ENCODE measurements at places on chromosomes 12 and 14.

DNA sequence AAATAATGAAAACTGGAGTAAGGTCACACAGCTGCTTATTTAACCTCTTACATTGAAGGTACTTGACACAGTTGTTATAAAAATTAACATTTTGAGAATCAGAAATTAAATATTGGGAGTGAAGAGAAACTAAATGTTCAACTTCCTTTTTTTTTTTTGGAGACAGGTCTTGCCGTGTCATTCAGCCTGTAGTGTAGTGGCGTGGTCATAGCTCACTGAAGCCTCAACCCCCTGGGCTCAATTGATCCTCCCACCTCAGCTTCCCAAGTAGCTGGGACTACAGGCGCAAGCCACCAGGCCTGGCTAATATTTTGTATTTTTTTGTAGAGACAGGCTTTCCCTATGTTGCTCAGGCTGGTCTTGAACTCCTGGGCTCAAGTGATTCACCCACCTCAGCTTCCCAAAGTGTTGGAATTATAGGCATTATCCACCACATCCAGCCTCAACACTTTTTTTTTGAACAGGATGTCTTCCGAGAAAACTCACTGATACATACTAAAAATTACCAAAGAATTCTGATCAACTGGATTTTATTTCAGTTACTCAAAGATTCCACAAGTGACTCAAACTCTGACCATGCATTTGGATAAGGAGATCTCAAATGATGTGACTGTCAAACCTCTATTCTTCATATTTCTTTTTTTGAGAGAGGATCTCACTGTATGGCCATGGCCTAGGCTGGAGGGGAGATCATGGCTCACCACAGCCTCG lies 35.4 kb downstream of the SGPP1 start:
- no peaks in the 10 kb centered on the region for H3K4me1 ChIP-seq
- no peaks in the 10 kb centered on the region for H3K27me3 ChIP-seq
- H3K27ac ChIP-seq: no peak overlapping the region
- DNase-seq: no peak
- H3K4me3 ChIP-seq: no peak overlapping the region

DNA sequence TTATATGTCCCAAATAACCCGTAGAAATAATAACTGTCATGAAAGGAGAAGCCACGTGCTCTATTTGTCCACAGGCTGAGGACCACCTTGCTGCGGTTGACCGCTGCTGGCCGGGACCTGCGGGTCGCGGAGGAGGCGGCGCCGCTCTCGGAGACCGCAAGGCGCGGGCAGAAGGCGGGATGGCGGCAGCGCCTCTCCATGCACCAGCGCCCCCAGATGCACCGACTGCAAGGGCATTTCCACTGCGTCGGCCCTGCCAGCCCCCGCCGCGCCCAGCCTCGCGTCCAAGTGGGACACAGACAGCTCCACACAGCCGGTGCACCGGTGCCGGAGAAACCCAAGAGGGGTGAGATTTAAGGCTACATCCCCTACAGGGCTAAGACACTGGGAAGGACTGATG lies 21.0 kb downstream of the RPGRIP1 start:
- no peaks in the 10 kb centered on the region for H3K4me1 ChIP-seq
- H3K36me3 ChIP-seq: no peaks in the 10 kb centered on the region
- DNase-seq: peak; percentile 84
- peaks cover 5% of the 10 kb centered on the region for H3K27me3 ChIP-seq
- peak overlapping the region; percentile 71 for H3K4me3 ChIP-seq

- DNase-seq: no peak
- no peaks in the 10 kb centered on the region for H3K36me3 ChIP-seq
- H3K27me3 ChIP-seq: no peaks in the 10 kb centered on the region
- no peak overlapping the region for H3K4me3 ChIP-seq
- H3K4me1 ChIP-seq: peaks cover 7% of the 10 kb centered on the region
- no peak overlapping the region for H3K27ac ChIP-seq
Observed at GRCh38 chr12:63849106-63849620, 4.7 kb downstream of the SRGAP1 start.

GRCh38 chr12:39145175-39145999 lies 240.0 kb upstream of the CPNE8 start:
- H3K4me1 ChIP-seq: no peaks in the 10 kb centered on the region
- no peaks in the 10 kb centered on the region for H3K36me3 ChIP-seq
- no peak overlapping the region for H3K4me3 ChIP-seq
- no peaks in the 10 kb centered on the region for H3K27me3 ChIP-seq
- H3K27ac ChIP-seq: no peak overlapping the region

- no peak overlapping the region for H3K4me3 ChIP-seq
- DNase-seq: no peak
- H3K4me1 ChIP-seq: no peaks in the 10 kb centered on the region
- no peaks in the 10 kb centered on the region for H3K27me3 ChIP-seq
- no peak overlapping the region for H3K27ac ChIP-seq
Observed at GRCh38 chr12:38144601-38145436, 171.8 kb upstream of the ALG10B start.

- no peak overlapping the region for H3K4me3 ChIP-seq
- H3K4me1 ChIP-seq: no peaks in the 10 kb centered on the region
- DNase-seq: no peak
- H3K36me3 ChIP-seq: peaks cover 74% of the 10 kb centered on the region
- no peaks in the 10 kb centered on the region for H3K27me3 ChIP-seq
Observed at GRCh38 chr14:54975856-54976255, 51.0 kb downstream of the WDHD1 start.

DNA sequence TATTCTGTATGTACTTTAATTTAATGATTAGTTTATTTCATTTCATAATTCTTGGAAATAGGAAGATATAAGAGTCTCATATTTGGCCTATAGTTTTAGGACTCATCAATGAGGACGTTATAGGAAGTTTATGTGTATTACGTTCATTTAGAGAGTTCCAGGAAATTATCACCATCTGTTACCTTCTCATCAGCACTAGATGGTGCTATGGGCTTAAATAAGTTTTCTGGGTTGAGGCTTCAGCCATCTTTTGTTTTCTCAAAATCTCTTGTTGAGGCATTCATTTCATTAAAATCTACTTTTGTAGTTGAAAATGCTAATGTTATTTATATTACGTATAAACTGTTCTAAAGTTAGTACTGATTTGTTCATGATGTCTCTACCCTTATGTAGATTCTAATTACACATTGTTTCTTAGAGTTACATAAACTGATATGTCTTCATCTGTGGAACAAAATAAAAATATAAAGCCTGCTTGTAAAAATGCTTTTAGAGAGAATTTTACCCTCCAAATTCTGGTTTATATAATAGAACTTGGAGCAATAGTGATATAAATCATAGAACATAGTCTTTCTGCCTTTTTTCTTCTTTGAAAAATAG lies 89.2 kb downstream of the CFAP54 start:
- no peak overlapping the region for H3K4me3 ChIP-seq
- no peaks in the 10 kb centered on the region for H3K27me3 ChIP-seq
- DNase-seq: no peak
- H3K36me3 ChIP-seq: no peaks in the 10 kb centered on the region
- H3K4me1 ChIP-seq: no peaks in the 10 kb centered on the region
- no peak overlapping the region for H3K27ac ChIP-seq

GRCh38 chr14:105165761-105166485 lies 2.7 kb downstream of the JAG2 start:
- no peaks in the 10 kb centered on the region for H3K4me1 ChIP-seq
- no peak overlapping the region for H3K4me3 ChIP-seq
- H3K27ac ChIP-seq: no peak overlapping the region
- DNase-seq: no peak
- H3K27me3 ChIP-seq: peaks cover 16% of the 10 kb centered on the region

DNA sequence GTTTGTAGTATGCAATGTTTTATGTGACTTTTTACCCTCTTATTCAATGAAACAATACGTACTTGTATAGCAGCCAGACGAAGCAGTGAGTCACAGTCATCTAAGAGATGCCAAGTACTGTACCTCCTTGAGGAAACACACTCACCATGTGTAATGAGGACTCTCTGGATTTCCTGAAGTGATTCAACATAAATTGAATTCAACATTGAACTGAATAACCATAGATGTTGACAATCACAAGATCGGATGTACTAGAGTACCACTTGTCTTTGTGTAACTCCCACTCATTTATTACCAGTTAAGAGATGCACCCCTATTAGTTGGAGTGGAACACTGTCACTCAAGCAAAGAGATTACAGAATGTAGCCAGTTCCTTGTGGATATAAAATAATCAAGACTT lies 175.2 kb upstream of the HMGA2 start:
- no peaks in the 10 kb centered on the region for H3K36me3 ChIP-seq
- no peaks in the 10 kb centered on the region for H3K27me3 ChIP-seq
- H3K4me1 ChIP-seq: no peaks in the 10 kb centered on the region
- H3K4me3 ChIP-seq: no peak overlapping the region

DNA sequence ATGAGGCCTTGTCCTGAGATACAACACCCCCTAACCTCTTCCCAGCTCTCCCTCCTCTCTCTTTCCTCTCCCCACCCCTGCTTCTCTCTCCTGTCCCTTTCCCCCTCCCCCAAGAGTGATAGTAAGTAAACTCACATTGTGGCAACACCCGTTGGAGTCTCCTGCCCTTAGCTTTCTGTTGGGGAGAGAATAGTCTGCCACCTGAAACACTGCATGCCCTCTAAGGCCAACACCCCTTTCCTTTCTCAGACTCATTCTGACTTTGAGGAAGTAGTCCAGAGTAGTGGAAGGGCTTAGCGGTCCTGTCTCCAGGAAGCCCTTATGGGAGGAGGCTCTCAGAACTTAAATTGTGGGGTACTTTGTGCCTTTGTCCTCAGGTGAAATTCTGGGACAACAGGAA lies 95.2 kb downstream of the PRKCH start:
- H3K4me3 ChIP-seq: no peak overlapping the region
- H3K27me3 ChIP-seq: no peaks in the 10 kb centered on the region
- DNase-seq: no peak
- H3K36me3 ChIP-seq: no peaks in the 10 kb centered on the region
